ENCODE measurements at places on chromosomes 6 and 20. TPM values are rescaled to one million over a fixed set of nuclear protein-coding genes. Genes with fewer than 3 reads are reported as not detected.

The NKAIN4 gene
- not detected for total RNA-seq

The OR2H2 gene
- not detected for total RNA-seq

The SLC35D3 gene
- total RNA-seq = 1.9 TPM

The ITCH gene
- total RNA-seq = 30.5 TPM

The BPI gene
- total RNA-seq = not detected

The RREB1 gene
- total RNA-seq = 21.9 TPM

The RNF182 gene
- not detected for total RNA-seq

The CDSN gene
- total RNA-seq = not detected

The CDH4 gene
- total RNA-seq = 0.45 TPM

The STK35 gene
- total RNA-seq = 23.1 TPM

The EPPIN gene
- total RNA-seq = not detected

All from activated T-helper 17 cell treated with anti-CD3 and anti-CD28 coated beads, Interleukin-2, amount 50 U/mL, for 72 hours (primary cell).